ENCODE measurements at places on chromosomes 6 and 20.
A peak's percentile ranks its signal among the peaks of the same experiment; 100 is the strongest.

DNA sequence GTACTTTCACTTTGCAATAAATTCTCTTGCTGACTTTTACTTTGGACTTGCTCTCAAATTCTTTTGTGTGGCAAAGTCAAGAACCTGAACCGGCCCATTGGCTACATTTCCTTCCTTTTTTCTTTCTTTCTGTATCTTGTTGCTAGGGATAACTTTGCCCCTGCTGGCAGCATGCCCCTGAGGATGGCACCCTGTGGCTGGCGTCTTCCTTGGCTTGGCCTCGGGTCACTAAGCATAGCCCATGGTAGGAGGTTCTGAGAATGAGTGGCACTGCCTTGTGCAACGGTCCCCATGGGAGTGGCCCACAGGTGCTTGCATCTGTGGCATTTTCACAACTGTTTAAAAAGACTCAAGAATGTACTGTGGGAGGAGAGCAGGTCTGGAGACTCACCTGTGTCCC is 14.0 kb upstream of the HLA-F start:
- no peak for DNase-seq

GRCh38 chr6:162728706-162729105 is 932 bp downstream of the PACRG start:
- DNase-seq: no peak

- DNase-seq: peak; percentile 59
Measured at GRCh38 chr20:58179432-58180099, 48.9 kb downstream of the ANKRD60 start.

DNA sequence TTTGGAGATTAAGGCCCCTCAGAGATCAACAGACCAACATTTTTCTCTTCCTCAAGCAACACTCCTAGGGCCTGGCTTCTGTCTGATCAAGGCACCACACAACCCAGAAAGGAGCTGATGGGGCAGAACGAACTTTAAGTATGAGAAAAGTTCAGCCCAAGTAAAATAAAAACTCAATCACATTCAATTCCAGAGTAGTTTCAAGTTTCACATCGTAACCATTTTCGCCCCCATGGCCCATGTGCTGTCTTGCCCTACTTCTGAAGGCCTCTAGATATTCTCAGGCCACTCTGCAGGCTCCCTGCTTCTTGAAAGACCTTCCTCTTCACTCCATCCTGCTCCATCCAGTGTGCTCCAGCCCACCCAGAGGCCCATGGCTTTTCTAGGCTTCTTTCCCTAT is 4.2 kb downstream of the IL17A start:
- no peak for DNase-seq

DNA sequence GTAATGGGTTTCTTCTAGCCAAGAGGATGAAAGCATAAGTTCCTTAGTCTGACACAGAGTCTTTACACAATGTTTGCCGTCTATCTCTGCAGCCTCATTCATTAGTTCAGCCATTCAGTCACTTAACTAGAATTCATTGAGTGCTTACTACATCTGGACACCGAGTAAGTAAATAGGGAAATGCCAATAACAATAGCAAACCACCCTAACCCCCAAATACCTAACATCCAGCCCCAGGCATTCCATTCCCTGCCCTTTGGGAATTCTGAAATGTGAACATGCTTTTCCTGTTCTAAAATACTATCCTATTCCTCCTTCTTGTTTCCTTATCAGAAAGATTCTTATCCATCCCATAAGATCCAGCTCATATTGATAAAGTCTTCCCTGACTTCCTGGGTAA is 277.6 kb upstream of the RNF217 start:
- no peak for DNase-seq

GRCh38 chr6:109118871-109119354 is 23.6 kb downstream of the CEP57L1 start:
- no peak for DNase-seq

- DNase-seq: peak; percentile 11
Measured at GRCh38 chr20:25984933-25985332, 288.3 kb upstream of the ZNF337 start.

- no peak for DNase-seq
Measured at GRCh38 chr6:134345789-134346188, 27.9 kb upstream of the SGK1 start.

GRCh38 chr6:122530440-122531046 is 58.9 kb upstream of the SERINC1 start:
- DNase-seq: peak; percentile 70

All from CD4-positive, alpha-beta T cell treated with Interleukin-1 beta for 1 hour (primary cell).